ENCODE measurements at places on chromosomes 4 and X.

DNA sequence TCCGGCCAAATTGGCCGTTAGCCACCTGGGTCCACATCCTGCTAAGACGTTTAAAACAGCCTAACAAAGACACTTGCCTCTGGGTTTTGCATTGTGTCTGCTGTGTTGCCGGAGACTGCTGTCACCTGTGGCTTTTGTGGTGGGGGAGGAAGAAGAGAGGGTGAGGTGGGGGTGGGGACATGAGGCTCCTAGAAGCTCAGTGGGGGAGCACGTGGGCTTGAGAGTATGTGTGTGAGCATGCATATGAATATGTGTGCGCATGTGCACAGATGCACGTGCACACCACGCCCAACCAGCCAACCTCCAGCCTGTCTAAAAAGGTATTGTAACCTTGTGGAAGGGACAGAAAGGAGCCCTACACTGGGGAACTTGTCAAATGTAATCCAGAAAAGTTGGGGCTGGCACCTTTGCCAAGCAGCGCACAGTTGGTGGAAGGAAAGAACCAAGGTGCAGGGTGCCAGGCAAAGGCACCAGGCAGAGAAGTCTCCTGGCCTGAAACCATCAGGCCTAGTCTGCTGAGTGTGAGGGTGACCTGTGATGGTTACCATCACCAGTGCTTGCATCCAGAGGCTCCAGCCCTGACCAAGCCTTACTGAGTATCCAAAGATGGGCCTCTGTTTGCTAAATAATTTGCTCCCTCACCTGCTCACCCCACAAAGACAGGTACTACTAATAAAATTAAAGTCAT lies 10.1 kb upstream of the SASH3 start:
- peaks cover 9% of the 10 kb centered on the region for H3K36me3 ChIP-seq
- peak; percentile 91 for DNase-seq
- H3K27me3 ChIP-seq, result no peaks in the 10 kb centered on the region
- peak overlapping the region; percentile 46 for H3K4me3 ChIP-seq
- peak overlapping the region; percentile 92 for H3K27ac ChIP-seq

DNA sequence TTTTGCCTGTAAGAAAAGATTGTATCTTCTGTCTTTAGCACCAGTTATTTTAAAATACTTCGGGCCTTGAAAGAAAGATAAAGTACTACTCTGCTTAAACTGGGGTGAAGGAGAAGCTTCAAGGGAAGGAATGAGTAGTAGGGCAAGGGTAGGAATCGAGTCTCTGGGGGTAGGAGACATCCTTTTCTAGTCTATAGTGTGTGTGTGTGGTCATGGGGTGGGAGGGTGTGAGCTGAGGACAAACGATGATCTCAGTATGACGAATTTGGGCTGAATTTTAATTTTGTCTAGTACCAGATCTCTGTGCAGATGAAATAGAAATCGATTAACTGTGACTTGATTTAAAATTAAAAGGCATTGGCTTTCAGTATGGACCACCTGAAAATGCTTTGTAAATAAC lies 3.3 kb upstream of the MYOZ2 start:
- H3K4me3 ChIP-seq, result no peak overlapping the region
- no peaks in the 10 kb centered on the region for H3K36me3 ChIP-seq
- no peak for DNase-seq
- no peaks in the 10 kb centered on the region for H3K4me1 ChIP-seq
- peaks cover 3% of the 10 kb centered on the region for H3K27me3 ChIP-seq

GRCh38 chrX:56385336-56385735 lies 153.2 kb downstream of the KLF8 start:
- H3K4me3 ChIP-seq, result peak overlapping the region; percentile 60
- no peaks in the 10 kb centered on the region for H3K27me3 ChIP-seq
- H3K4me1 ChIP-seq, result peaks cover 53% of the 10 kb centered on the region
- peaks cover 25% of the 10 kb centered on the region for H3K36me3 ChIP-seq

- no peak overlapping the region for H3K27ac ChIP-seq
- H3K4me3 ChIP-seq, result no peak overlapping the region
- H3K4me1 ChIP-seq, result no peaks in the 10 kb centered on the region
- H3K36me3 ChIP-seq, result no peaks in the 10 kb centered on the region
- DNase-seq, result no peak
These were observed 55.3 kb downstream of the RAPGEF2 start for GRCh38 chr4:159158083-159158617.

DNA sequence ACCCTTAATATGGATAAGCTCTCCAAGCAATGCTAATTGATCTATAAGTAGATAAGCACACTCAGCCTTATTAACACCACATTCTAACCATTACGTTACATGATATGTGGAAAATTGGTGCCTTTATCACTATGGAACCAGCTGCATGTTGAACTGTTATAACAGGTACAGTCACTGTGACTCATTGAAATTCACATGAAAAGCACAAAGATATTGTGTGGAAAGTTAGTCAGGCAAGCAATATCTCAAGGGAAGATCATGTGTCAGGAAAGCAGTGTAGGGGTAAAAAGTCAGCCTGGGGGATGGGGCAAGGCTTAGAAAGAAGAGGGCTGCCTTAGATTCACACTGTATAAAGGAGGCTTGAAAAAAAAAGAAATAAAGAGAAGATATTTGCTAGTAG lies 313.7 kb upstream of the SMIM31 start:
- no peaks in the 10 kb centered on the region for H3K36me3 ChIP-seq
- no peaks in the 10 kb centered on the region for H3K4me1 ChIP-seq
- H3K27ac ChIP-seq, result no peak overlapping the region
- no peaks in the 10 kb centered on the region for H3K27me3 ChIP-seq
- H3K4me3 ChIP-seq, result no peak overlapping the region

DNA sequence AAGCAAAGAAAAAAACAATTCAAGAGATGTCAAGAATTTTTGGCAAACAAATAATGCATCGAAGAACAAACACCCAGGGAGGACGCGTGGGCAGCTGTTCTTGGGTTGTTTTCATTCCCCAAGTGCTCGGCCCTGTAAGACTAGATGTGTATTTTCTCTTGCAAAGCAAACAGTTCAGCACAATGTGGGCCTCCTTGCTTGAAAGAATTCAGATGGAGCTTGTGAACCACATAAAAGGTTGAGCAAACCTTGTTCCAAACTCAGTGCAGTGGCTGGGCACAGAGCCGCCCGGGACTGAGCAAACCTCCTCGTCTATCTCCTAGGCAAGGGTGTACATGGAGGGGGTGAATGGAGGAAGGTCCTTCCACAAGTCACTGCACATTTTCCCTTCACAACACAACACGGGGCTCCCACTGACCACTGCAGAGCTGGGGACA lies 82.4 kb downstream of the HTRA3 start:
- DNase-seq, result no peak
- H3K27me3 ChIP-seq, result no peaks in the 10 kb centered on the region
- H3K4me3 ChIP-seq, result no peak overlapping the region
- no peaks in the 10 kb centered on the region for H3K4me1 ChIP-seq

DNA sequence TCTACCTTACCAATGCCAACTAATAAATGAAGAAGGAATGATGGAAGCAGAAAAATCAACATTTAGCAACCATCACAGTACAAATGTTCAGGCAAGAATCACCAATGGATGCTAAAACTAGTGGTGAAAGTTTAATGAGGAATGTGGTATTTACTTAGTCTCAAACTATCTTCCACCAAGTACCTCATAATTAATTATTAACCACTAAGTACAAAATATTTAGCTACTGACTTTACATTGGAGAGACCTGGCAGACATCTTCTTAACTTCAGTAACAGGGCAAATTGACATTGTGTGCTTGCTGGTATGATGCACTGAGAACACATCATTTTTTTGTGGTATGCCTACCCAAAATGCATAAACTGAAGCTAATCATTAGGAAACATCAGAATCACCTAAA lies 82.4 kb downstream of the DLG3 start:
- H3K27me3 ChIP-seq, result no peaks in the 10 kb centered on the region
- H3K4me3 ChIP-seq, result no peak overlapping the region
- peaks cover 9% of the 10 kb centered on the region for H3K4me1 ChIP-seq
- DNase-seq, result no peak
- no peaks in the 10 kb centered on the region for H3K36me3 ChIP-seq

- no peaks in the 10 kb centered on the region for H3K36me3 ChIP-seq
- H3K4me1 ChIP-seq, result peaks cover 14% of the 10 kb centered on the region
- peak; percentile 33 for DNase-seq
- H3K27ac ChIP-seq, result no peak overlapping the region
These were observed 75.9 kb upstream of the ENPP6 start for GRCh38 chr4:184293552-184293951.

DNA sequence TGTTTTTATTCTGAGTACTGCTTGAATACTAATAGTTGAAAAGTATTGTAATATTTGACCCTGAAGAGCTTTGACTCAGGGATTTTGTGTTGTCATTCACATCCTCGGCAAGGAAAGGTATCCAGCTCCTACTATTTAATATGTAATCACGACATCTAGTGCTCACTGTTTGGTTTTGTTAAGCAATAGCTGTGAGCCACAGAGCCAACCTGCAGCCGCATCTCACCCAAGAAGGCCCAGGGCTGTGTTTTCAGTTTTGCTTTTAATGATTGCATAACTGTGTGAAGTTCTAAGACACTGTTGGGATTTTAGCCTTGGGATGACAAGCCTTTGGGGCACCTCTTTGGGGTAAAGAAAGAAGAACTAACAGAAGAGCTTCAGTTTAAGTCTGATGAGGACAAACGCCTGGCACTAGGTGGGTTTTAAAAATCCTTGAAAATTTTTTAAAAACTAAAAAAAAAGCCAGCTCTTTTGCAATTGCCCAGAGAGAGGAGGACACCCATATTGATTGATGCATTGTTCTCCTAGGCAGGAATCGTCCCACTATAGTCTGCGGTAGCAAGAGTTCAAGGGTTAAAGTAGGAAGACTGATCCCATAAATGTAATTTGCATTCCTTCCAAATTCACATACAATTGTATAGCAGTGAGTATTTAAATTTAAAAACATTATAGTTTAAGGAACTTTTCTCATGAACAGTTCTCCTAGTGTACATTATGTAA lies 157.8 kb downstream of the RELL1 start:
- H3K36me3 ChIP-seq, result no peaks in the 10 kb centered on the region
- no peaks in the 10 kb centered on the region for H3K27me3 ChIP-seq
- H3K27ac ChIP-seq, result no peak overlapping the region
- no peaks in the 10 kb centered on the region for H3K4me1 ChIP-seq
- no peak for DNase-seq

DNA sequence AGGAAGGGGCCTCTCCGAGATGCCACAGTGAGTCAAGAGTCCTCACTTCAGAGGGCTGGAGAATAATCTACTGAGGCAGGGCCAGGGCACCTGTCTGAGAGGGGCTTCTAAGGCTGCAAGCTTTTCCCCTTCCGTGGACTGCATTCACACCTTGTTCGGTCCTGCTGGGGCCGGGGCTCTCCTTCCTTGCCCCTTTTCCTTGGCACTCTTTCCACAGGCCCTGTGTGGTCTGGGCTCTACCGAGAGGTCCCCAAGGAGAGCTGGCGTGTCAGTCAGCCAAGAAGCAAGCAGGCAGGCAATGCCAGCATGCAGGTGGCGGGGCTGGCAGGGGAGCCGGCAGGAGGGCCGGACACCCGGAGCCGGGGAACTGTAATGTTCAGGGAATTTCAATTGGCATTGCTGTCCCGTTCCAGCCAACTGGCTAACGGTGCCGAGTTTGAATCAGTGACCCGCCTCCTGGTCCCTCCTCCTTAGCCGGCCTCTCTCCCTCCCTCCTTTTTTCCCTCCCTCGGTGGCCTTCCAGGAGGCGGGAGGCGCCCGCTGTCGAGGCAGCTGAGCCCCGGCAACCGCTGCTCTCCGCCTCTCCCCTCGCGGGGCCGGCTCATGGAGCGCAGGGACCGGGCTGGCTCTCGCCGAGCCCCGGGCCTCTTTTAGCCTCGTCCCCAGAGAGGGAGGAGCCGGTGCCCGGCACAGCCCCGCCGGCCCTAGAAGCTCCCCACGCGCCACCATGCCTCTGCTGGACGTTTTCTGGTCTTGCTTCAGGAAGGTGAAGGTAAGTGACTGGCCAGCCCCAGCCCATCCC lies at the start of gene STARD8:
Gene STARD8 (plus strand): TSS at position 511 of the 802 bp plus-strand sequence. CDS start 217 bp downstream, at position 728.
- peaks cover 5% of the 10 kb centered on the region for H3K27me3 ChIP-seq
- H3K4me3 ChIP-seq, result no peak within 1 kb of the TSS
- DNase-seq, result no peak
- H3K27ac ChIP-seq, result no peak within 1 kb of the TSS

DNA sequence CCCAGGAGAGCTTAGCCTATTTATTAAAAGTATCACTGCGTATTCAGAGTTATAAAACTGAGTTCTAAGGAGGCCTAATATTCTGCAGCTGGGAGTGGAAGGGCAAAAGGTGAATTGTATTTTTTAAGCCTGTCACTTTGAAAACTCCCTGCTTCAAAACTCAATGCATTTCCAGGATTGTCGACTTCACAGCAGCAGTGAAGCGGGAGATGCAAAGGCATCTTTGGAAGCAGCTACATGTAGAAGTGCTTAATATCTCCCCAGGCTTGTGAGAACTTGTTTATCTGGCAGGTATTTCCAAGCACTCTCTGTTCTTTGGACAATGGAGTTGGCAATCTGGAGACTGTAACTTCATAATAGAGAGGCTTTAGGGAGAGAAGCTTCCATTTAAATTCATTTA lies 717.5 kb upstream of the SLIT2 start:
- no peaks in the 10 kb centered on the region for H3K4me1 ChIP-seq
- H3K27me3 ChIP-seq, result no peaks in the 10 kb centered on the region
- no peak overlapping the region for H3K27ac ChIP-seq
- no peak for DNase-seq
- H3K4me3 ChIP-seq, result no peak overlapping the region

DNA sequence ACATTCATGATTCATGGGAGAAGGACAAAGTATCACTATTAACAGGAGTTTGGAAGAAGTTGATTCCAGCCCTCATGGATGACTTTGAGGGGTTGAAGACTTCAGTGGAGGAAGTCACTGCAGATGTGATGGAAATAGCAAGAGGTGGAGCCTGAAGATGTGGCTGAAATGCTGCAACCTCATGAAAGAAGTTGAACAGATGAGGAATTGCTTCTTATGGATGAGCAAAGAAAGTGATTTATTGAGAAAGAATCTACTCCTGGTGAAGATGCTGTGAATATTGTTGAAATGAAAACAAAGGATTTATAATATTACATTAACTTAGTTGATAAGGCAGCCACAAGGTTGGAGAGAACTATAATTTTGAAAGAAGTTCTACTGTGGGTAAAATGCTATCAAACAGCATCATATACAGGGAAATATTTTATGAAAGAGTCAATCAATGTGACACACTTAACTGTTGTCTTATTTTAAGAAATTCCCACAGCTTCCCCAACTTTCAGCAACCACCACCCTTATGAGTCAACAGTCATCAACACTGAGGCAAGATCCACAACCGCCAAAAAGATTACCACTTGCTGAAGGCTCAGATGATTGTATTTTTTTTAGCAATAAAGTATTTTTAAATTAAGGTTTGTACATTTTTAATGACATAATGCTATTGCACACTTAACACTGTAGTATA lies 302.6 kb downstream of the CBLL2 start:
- H3K36me3 ChIP-seq, result no peaks in the 10 kb centered on the region
- no peak for DNase-seq
- no peaks in the 10 kb centered on the region for H3K4me1 ChIP-seq
- no peak overlapping the region for H3K4me3 ChIP-seq
- no peak overlapping the region for H3K27ac ChIP-seq
